Kidney tubule cell (primary cell): ENCODE measurements at places on chromosomes 3 and 15.
A peak's percentile ranks its signal among the peaks of the same experiment; 100 is the strongest.

DNA sequence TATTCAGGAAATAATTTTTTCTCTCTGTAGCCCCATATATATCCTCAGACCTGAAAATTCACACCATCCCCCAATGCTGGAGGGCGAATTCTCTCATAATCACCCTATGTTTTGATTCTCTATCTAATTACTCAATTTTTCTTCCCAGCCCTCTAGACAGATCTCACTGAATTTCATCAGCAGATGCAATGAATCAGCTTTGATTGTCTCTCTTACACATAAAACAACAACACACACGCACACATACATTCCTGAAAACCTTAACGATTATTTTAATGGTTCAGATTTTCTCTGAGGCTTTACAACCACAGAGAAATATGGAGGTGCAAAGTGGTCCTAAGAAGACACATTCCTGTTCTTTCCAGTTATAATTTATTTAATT, 11.1 kb downstream of the RBMS3 start:
- no peak for DNase-seq

- peak; percentile 19 for DNase-seq
Measured at GRCh38 chr15:96535148-96535547, 204.6 kb downstream of the NR2F2 start.

GRCh38 chr3:147403511-147403910, 2.8 kb downstream of the ZIC4 start:
- DNase-seq: no peak

DNA sequence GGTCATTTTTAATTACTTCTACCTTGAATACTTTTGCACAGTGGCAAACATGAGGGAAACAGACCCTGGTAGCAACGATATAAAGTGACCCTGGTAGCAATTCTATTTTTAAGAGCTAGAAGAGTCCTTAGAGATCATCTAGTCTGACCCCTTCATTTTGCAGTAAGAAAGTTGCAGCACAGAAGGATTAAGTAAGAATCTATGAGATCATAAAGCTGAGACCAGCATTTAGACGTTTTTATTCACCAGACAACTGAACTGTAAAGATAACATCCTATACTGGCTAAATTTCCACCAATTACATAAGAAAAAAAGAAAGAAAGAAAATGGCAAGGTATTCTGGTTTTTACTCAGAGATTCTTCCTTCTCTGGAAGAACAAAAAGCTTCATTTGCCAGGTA, 49.9 kb downstream of the LRRFIP2 start:
- DNase-seq: no peak

DNA sequence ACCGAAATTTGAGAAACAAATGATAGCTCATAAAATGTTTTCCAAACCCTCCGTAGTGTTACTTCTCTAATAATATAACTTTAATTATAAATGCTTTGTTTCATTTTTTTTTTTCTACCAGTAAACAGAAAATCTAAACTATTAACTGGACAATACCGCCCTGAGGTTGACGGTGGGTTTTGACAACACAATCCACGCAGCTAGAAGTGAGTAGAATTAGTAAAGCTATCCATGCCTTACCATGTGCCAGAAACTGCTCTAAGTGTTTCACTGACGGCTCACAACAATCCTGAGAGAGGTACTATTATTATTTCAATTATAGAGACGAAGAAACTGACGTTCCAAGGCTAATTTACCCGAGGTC, 410 bp downstream of the NDUFAF1 start:
- no peak for DNase-seq

GRCh38 chr3:179464323-179465092, 13.2 kb upstream of the GNB4 start:
- peak; percentile 47 for DNase-seq

DNA sequence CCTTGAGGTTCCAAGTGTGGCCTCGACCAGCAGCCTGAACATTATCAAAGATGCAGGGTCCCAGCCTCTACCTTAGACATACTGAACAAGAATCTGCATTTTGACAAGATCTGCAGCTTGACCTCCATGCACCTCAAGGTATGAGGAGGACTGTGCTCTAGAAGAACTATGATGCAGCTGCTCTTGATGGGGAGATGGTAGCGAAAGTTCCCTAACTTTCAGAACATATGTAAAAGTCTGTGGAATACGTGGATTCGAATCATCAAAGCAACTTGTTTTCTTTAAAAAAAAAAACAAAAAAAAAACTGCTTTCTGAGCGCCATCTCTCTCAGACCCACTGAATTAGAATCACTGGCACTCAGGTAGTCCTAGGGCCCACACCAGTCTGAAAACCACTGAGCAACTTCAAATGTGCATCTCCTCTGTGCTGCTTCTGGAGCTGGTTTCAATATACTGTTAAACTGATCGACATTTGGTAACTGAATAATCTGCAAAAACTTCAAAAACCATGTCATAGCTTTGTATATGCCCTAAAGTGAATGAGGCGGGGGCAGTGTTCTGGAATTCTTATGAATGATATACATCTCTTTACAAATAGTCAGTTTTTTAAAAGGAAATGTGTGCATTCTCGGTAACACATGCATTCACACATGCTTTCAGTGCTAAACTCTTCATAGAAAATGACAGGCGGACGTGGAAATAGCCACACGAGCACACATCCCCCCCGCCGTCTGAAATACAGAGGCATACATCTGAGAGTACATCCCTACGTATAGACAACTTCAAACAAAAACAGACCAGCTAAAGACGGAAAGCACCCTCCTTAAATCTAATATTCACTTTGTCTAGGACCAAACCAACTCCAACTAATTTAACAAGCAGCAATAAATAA, 128.8 kb downstream of the FOXP1 start:
- no peak for DNase-seq

DNA sequence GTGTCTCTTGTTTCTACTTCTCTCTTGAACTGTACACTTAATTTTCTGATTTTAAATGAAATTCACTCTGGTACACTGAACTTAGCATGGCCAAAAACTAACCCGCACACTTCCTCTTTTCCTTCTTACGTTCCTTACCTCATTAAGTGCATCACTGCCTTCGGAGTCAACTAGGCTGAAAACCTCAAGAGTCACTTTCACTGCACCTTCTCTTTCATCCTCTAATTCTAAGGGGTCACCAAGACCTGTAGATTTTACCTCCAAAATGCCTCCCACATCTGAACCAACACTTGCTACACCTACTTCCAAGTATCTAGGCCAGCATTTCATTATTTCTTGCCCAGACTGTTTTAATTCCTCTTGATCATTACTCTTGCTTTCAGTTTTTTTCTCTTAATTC, 6.6 kb downstream of the CBLB start:
- DNase-seq: no peak

GRCh38 chr15:29903785-29904464, 81.7 kb upstream of the TJP1 start:
- no peak for DNase-seq

- DNase-seq: no peak
Measured at GRCh38 chr3:140822401-140823047, 119.1 kb upstream of the SLC25A36 start.

DNA sequence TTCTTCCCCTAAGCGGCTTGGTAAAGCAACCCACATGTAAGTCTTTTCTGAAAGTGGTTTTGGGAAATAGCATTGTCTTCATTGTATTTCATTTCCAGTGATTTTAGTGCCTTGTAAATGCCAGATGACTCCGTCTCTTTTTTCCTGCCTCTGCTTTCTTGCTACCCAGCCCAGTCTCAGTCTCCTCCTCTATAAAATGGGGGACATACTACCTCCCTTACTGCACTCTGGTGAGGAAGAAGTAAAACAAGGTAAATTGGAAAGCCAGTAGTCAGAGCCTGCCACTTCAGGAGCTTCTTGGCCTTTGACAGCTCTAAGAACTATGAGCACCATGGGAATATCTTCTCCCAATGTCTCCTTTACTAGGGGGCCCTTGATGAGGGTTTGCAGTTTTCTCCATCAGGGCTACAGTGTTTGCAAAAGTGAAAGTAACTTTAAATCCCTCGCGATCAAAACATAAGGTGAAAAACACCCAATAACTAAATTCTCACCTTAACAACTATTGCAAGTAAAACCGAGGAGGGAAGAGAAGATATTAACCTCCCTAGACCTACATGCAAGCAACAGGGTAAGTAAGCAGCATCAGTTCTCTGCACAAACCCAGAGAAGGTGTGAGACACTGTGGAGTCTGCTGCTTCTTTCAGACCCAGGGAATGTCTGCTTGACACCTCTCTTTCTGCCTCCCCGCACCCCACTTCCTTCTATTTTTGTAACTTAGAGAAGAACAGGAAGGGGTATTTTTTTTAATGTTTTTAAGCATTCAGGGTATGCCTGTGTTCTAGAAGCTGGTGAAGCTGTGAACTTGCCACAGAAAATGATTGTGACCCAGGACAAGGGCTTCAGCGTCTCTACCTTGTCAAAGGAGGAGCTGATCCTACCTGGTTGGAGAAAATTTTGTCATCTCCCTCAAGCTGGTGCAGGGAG, 159.1 kb upstream of the EOMES start:
- no peak for DNase-seq

DNA sequence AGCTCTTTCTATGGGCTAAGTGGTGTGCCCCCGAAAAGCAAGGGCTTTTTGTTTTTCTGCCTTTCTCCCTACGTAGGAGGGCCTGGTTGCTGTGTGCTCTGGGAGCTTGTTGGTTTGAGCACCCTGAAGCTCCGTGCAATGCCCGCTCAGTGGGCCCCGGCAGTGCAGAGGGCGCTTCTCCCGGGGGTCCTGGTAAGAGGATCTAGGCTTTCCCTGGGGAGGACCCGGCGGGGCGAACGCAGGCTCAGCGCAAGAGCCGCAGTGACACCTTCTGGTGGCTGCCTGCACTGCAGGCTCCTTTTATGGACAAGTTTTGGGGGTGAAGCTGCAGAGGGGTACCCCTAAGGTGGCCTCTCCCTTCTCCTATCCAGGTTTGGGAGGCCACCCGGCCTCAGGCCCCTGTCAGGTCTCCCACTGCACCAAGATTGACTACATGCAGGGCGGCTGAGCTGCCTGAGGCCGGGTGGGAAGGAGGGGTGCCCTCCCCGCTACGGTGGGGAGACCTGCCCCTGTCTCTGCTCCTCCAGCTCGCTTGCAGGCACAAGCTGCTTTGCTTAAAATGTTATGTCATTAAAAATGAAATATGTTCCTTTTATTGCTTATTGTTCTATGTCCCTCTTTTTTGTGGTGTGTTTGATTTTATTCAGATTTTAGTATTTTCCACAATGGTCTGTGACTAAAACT, 387.9 kb downstream of the GABRG3 start:
- peak; percentile 25 for DNase-seq

DNA sequence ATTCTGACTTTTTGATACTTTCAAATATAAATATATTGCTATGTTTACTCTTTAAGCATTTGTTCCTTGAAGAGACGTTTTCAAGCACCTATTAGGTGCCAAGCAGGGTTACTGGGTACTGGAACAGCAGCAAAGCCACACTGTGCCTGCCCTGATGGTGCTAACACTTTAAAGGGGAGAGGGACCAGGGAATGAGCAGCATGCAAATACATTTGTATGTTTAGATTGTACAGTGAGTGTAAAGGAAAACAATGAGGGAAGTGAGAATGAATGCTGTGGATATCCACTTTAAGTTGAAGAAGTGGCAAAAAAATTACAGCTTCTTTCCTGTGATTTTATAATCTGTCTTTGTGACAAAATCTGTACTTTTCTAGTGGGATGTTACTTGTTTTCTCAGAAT, 400.2 kb upstream of the ATP11B start:
- no peak for DNase-seq

DNA sequence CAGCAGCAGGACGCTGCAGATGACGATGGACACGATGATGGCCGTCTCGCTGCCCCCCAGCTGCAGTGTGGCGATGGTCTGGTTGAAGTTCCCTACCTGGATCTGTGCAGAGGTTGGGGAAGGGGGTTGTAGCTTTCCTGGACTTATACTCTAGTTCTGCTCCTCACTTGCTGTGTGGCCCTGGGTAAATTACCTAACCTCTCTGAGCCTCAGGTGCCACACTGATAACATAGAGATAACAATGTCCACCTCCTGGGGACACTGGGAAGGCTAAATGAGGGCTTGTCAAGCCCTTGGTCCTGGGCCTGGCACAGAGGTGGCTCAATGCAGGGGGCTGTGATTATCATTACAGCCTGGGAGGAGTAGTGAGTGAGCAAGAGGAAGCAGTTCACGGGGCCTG, 26.9 kb downstream of the H1-8 start:
- no peak for DNase-seq

GRCh38 chr3:33000691-33001385, 49.4 kb downstream of the CCR4 start:
- no peak for DNase-seq

DNA sequence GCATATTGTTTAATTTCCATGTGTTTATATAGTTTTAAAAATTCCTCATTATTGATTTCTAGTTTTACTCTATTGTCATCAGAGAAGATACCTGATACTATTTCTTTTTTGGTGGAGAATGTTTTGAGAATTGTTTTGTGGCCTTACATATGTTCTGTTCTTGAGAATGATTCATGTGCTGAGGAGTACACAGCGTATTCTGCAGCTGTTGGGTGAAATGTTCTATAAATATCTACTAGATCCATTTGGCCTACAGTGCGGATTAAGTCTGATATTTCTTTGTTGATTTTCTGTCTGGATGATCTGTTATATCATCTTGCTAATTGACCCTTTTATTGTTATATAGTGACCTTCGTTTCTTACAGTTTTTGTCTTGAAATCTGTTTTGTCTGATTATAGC, 109.7 kb downstream of the UBE2E2 start:
- DNase-seq: no peak

- no peak for DNase-seq
Measured at GRCh38 chr3:123634149-123635051, 49.5 kb upstream of the HACD2 start.

DNA sequence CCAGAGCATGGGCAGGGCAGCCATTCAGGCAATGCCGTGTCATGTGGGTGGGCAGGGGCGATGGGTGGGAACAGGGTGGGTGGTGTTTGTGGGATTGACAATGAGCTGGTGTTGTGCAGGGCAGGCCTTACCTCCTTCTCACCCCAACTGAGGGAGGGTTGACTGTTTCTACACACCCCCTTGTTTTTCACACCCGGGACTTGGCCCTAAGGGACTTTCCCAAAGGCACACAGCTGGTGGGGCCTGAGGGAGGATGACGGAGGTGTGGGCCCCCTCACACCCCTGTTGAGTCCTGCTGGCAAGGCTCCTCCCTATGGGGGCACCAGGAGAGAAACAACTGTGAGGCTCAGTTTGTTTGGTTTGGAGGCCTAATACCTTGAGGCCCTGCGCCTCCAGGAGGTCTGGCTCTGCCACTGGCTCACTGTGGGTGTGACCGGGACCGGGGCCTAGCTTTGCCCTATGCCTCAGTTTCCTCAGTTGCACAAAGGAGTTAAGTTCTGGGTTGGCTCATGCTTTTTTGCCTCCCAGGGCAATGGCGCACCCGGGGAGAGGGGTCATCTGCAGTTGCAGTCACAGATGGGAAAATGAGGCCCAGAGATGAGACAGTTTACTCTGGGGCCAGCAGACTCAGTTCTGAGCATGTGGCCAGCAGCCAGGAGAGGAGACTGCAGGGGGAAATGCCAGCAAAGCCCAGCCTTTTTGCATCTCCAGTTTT, 5.1 kb upstream of the DNAH1 start:
- DNase-seq: no peak

GRCh38 chr3:84547971-84548970, 410.5 kb upstream of the CADM2 start:
- peak; percentile 35 for DNase-seq
